ENCODE measurements at places on chromosomes 5 and 9.

- DNase-seq: no peak
Observed at GRCh38 chr5:43427306-43427705, 15.1 kb upstream of the CCL28 start.

DNA sequence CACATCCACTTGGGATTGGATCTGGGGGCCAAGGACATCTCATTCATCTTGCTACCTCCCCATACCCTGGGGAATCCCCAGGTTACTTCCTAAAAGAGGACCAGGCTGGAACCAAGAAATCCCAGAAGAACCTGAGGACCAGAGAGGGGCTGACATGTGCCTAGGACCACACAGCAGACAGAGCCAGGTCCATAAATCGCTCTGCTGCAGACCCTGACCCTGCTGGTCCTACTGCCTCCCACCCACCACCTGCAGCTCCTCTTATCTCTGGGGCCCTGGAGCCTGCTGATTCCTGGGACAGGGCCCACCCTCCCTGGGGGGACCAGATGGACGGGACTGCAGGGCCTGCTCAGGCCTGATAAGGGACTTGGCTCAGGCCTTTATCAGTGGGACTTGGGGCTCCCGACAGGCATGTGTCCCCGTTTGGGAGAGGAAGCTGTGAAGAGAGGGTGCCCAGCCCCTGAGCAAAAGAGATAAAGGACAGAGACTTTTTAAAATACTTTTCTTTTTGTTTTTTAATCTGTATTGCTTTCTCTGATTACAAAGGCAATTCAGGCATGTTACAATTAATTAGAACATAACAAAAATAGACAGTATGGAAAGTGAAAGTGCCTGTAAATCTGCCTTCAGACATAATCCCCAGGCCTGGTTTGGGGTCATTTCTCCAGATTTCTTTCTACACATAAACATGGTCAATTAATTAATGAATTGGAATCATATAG is 101.3 kb upstream of the LARP1 start:
- DNase-seq: no peak

GRCh38 chr5:15728811-15729210 is 228.8 kb downstream of the FBXL7 start:
- DNase-seq: no peak

DNA sequence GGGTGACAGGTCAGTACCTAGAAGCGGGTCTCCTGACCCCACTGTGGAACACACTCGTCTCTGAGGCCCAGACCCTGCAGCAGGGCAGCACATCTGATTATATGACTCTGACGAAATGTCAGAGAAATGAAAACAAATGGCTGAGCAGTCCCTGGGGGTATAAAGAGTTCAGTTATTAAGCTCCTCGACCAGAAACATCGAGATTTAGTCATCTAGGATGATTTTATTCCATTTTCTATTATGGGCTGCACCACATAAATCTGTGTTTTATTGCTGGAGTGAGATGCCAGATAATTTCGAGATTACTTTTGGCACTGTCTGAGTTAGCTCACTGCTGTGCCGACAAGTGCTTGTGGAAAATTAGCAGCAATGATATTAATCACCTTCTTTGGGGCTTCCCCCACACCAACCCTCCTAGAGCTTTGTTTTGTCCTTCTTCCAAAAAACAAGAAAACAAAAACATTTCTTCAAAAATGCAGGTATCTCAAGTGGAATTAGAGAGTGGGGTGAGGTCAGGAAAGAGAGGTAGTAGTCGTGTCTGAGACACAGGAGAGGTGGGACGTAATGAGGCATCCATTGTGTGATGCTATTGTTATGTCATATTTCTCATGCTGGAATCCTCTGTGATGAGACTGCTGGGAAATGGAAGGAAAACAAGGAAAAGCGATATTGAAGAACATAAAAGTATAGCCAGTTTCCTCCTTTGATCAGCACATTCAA is 495.5 kb downstream of the DMAC1 start:
- no peak for DNase-seq
